Brain pericyte (primary cell): ENCODE measurements at places on chromosomes 4 and X.

DNA sequence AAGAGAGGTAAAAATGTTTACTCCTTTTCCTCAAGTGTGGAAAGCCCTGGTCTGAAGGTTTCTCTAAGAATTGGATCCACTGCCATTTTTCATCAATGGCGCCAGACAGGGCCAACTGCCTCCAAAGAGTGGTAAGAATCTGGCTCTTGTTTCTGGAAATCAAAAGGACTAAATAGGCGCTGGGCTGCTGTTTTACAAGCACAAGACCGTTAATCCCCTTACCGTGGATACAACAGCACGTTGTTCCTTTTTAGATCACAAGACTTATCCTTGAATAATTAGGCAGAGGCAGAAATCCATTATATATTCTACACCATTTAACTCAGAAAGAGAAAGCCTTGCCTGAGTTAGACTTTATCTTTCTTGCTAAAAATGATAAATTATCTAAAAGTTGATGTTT lies 10.6 kb downstream of the CLTRN start:
- DNase-seq: no peak

GRCh38 chrX:40090050-40090804 lies 7.5 kb downstream of the BCOR start:
- no peak for DNase-seq

DNA sequence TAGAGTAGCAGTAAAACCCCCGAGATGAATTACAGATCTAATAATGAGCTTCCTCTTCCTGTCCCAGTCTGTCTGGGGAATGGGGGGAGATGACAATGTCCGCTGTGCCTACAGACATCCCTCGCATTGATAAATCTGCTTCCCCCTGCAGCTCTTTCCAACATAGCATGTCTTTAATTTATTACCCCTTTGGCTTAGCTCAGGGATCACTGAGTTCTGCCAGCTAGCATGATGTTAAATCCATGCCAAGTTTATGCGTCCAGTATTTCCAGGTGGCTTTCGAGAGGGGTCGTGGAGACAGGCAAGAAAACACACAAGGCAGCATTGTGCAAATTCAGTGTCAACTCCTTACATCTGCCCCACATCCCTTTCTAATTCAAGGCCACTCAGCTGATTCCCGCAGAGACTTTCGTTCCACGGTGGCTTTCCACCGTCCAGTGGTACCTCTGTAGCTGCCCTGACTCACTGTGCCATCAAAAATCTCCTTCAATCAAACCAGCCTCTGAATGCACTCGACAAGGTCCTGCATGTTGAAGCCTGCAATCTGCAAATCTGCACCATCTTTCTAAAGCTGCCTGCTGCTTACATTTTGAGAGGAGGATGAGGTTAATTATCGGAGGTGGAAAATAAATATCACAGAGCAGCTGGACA lies 75.1 kb downstream of the MXRA5 start:
- no peak for DNase-seq

DNA sequence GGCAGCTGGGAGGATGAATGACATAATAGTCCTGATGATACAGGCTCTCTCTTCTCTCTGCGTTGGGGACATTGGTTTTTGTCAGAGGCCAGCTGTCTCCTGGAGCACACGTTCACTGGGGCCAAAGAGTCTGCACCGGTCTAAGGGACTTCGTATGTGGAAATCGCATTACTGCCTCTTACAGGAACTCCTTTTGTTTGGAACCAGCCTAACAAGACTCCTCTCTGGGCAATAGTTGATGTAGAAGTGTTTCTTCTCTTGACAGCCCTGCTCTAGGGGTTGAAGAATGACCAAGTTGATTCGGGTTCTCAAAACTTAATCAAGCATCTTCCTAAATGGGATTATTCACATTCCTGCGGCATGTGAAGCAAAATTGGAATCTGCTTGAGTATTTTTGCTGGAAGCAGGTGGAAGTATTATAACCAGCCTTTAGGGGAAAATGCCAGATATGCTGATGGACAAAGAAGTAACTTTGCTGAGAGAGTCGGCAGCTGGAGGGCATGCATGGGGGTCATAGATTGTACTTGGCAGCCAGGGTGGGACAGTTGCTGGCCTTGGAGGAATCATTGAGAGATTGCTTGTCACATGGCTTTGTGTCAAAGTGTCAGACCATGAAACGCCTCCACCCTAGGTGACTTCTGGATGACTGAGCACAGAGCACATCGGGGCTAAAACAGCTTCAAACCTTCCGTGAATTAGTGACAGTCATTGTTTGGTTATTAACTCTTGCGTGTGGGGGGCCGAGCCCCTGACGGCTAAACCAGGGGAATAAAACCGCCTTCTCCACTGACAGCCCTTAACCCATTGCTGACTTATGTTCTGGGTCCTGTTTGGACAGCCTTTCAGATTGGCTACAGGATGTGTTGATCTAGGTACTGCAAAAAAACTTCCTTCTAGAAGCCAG lies 34.4 kb upstream of the SLC34A2 start:
- no peak for DNase-seq

- DNase-seq: no peak
These were observed 104.9 kb upstream of the GIMD1 start for GRCh38 chr4:106473515-106473914.

DNA sequence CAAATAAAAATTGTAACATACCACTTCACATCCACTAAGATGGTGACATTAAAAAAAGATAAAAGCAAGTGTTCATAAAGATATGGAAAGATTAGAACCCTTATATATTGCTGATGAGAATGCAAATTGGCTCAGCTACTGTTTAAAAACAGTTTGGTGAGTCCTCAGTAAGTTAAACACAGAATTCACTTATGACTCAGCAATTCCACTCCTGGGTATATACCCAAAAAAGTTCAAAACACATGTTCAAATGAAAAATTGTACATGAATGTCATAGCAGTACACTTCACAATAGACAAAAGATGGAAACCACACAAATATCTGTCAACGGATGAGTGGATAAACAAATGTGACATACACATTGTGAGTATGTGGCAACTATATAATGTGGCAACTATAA lies 39.0 kb downstream of the GABRA3 start:
- DNase-seq: no peak

GRCh38 chr4:14528918-14529317 lies 473.4 kb upstream of the CPEB2 start:
- no peak for DNase-seq

- no peak for DNase-seq
These were observed 65.3 kb downstream of the PAPSS1 start for GRCh38 chr4:107654694-107655093.

GRCh38 chr4:138935-139334 lies 14.6 kb downstream of the ZNF718 start:
- DNase-seq: no peak

- DNase-seq: no peak
These were observed 215.4 kb upstream of the MAB21L2 start for GRCh38 chr4:150366487-150366999.
